Nephron progenitor cell (in vitro differentiated cells): ENCODE measurements at places on chromosomes 4 and X.

GRCh38 chrX:53211391-53211978 is 13.5 kb downstream of the KDM5C start:
- DNase-seq, result no peak

GRCh38 chrX:145654486-145654885 is 163.1 kb upstream of the SLITRK2 start:
- DNase-seq, result no peak

DNA sequence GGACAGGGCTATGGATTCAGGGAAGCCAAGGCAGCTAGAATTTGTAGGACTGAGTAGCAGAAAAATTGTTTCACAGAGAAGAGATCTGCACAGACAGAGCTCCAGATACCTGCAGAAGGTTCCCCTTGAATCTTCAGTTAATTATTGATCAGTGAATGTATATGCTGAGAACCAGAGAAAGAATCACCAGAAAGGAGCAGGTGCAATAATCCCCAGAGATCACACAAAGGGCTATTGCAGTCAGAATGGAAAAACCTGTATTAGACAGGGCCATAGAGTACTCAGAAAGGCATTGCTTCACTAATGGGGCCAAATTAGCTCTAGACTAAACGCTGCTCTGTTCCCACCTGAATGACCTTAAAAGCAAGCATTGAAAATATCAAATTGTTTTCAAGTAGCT is 35.5 kb upstream of the SMAD1 start:
- DNase-seq, result no peak

GRCh38 chr4:20266215-20267082 is 14.7 kb downstream of the SLIT2 start:
- no peak for DNase-seq

DNA sequence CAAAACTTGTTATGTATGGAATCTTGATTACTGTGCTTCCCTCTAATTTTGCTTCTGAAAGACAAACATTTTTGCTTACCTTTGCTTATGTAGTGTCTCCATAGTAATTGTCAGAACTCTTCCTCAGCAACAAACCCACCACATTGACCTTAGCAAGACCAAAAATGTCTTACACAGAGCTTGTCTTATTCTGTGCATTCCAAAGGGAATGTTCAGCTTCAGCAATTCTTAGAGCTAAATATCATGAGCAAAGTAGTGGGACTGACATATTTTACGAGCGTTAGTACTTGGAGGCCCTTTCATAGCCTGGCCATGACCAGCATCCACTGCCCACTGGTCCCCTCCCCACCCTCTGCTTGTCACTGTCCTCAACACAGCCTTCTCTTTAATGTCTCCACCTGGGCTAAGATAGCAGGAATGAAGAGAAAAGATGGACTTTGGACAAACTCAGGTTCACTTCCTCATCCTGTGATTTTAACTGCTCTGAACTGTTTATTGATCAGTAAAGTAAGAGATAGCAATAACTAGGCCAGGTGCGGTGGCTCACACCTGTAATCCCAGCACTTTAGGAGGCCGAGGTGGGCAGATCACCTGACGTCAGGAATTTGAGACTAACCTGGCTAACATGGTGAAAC is 15.5 kb upstream of the SH3D19 start:
- no peak for DNase-seq
